ENCODE measurements at places on chromosomes 7 and 10.

DNA sequence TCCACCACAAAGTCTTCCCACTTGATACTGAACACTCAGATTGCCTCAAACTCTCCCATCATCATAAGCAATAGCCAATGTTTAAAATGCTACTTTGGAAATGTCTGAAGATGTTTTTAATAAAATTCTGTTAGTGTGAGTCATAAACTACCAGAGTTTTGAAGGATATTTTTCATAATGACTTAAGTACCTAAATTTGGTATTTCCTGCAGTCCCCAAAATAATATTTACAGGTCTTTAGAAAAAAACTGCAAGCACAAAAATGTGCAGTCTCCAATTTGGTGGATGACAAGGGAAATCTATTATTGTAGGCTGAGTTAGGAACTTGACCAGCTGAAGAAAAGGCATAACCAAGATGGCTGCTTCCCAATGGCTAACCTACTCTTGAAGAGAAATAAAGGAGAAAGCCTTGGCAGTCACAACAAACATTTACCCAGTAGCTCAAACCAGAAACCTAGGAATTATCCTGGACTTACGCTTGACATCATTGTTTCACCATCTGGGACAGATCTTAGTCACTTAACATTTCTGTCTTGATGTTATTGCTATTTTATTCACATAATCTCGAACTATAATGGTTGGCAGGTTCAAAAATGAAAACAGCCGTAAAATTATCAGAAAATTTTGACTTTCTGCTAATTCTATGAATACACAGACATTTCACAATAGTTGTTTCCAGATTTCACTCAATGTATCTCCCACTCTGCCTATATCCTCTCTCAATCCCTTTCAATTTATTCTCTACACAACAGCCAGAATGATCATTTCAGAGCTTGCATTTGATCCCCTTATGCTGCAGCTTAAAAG, 111.2 kb upstream of the STEAP1B start:
- DNase-seq = no peak

DNA sequence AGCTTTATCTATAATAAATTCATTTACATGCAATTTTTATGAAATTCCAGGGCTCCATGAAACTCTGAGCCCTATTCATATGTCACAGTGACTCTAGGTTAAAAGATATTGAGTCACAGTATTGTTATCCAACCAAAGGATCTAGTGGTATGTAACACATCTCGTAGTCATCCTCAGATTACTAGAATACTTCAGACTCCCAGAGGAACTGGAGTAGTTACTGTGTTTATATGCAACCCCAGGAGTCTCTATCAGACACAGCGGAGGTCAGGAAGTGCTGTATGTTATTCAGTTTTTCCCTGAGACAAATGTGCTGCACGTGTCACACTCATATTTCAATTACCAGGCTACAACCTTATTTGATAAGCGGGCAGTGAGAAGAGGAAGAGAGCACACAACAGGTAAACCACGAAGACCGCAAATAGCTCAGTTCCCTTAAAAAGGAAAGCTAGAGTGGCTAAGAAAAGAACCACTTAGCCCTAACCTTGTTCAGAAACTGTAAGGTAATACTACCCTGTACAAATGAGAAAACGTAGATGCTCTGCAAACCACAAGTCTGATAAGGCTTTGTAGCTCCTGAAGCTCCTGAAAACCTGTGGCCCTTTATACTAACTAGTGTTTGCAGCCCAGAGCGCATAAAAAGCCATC, 114.0 kb upstream of the CNTNAP2 start:
- DNase-seq = no peak

GRCh38 chr10:50625649-50626132, 1.9 kb upstream of the SGMS1 start:
- no peak for DNase-seq

DNA sequence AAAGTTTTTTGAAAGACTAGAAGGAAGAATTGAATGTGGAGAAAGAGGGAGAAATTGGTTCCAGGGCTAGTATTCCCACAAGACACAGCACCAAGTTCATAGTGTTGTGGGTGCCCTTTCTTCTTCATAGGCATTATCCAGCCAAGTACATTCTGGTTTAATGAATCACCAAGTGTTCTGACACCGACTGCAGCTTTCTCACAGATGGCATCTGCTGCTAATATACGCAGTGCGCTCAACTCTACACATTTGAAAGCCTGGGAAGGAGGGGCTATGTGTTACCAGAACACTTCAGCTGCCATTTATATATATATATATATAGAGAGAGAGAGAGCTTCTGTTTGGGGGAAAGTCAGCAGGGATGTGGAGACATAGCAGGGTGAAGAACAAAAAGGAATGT, 1168.4 kb downstream of the GATA3 start:
- no peak for DNase-seq

DNA sequence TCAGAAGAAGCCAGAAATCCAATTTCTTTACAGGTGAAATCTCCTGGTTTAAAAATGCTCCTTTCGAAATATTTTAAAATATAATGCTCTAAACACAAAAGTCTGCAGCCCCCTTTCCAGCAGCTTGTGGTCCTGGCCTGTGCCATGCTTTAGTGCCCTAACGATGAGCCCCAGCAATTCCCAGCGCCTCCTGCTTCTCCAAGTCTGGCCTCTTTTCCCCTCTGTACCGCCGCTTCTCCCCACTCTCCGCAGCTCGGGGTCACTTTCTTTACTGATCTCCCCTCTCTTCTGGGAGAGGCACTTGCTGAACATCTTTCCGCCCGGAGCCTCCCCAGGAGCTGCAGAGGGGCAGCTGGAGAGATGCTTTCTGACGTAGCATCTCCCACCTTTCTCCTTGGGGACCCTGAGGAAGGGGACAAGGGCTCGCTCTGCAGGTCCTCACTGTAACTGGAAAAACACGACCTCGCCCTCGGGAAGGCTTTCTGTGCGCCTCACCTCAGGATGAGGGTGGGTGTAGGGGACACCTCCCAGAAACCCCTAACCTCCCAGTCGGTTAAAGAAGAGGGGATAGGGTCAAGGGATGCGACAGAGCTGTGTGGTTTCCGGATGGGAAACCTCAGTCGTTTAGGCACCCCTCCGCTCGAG, 565 bp upstream of the INA start:
- DNase-seq = no peak

GRCh38 chr7:93407239-93407638, 167.3 kb downstream of the CALCR start:
- DNase-seq = no peak

GRCh38 chr7:105352018-105352612, 36.6 kb downstream of the SRPK2 start:
- DNase-seq = no peak
